ENCODE measurements at places on chromosomes 5 and 9.

- DNase-seq = peak; percentile 55
These were observed 925 bp downstream of the ABHD17B start for GRCh38 chr9:71909887-71910649.

DNA sequence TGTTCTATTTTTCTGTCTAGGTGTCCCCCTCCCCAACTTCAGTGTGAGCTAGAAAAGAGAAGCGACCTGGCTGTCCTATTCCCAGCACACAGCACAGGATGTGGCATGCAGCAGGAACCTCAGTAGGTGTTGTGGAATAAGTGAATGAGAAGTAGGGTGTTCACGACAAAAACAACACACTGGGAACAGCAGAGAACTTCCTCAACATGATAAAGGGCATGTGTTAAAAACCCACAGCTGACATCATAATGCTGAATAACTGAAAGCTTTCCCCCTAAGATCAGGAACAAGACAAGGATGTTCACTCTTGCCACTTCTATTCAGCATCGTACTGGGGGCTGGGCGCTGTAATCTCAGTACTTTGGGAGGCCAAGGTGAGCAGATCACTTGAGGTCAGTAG is 155.6 kb upstream of the ZNF618 start:
- DNase-seq = no peak

DNA sequence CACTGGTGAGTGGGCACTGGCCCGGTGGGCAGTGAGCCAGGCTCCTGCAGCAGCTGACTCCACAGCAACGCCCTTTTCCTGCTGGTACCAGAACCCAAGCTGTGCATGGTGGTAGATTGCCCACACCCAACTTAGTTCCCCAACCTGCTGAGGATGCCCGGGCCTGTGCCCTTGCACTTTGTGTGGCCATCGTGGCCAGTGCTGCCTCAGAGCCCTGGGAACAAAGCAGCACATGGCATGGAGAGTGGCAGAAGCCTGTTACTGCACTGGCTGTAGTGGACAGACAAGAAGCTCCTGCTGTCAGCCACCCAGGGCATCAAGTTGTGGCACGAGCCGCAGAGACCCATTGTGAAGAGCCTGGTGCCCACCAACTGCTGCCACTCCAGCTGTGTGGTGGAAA is 612.9 kb downstream of the DNAH5 start:
- DNase-seq = no peak

- DNase-seq = no peak
These were observed 21.8 kb upstream of the SARDH start for GRCh38 chr9:133759946-133760345.

- DNase-seq = peak; percentile 31
These were observed 1.3 kb upstream of the NFIB start for GRCh38 chr9:14314929-14315874.

GRCh38 chr9:99239341-99240060 is 17.4 kb downstream of the SEC61B start:
- DNase-seq = no peak

GRCh38 chr5:151078490-151079262 is 2.2 kb downstream of the TNIP1 start:
- no peak for DNase-seq

DNA sequence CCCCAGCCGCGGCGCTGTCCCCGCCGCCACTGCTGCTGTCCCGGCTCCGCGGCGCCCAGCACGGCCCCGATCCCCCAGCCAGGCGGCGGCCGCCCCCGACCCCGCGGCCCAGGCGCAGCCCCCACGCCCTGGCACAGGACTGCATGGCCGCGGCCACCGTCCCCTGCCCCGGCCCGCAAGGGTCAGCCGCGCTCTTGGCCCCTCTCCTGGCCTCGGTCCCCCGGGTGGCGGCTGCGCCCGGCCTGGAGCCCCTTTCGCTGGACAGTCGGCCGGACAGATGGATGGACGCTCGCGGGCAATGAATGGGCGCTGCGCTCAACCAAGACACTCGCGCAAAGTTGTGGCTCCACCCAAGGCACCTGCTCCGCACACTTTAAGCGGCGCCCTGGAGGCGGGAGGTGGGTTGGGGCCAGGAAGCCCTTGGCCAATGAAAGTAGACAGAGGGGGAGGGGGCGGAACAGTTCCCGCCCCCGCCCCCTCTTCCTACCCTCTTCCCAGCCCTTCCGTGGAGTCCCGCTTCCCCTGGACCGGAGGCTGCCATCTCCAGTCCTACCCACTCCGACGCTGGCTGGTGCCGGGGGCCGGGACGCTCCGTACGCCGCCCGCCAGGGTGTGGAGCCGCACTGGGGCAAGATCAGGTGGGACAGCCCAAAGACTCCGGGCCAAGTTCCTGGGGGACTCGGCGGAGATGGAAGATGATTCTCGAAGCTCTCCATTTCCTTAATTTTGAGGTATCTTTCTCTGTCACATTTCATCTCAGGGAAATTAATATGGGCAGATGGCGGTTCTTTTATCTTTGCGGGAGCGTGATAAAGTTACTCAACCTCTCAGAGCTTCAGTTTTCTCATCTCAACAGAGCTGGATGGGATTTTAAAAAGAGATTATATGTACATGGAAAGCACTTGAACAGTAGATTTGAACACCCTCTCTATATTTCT is at the start of gene GLDC:
Gene GLDC, minus strand, starts transcription at position 375 of the 938 bp plus-strand sequence. Its CDS starts 230 bp downstream, at position 145.
- DNase-seq = no peak

DNA sequence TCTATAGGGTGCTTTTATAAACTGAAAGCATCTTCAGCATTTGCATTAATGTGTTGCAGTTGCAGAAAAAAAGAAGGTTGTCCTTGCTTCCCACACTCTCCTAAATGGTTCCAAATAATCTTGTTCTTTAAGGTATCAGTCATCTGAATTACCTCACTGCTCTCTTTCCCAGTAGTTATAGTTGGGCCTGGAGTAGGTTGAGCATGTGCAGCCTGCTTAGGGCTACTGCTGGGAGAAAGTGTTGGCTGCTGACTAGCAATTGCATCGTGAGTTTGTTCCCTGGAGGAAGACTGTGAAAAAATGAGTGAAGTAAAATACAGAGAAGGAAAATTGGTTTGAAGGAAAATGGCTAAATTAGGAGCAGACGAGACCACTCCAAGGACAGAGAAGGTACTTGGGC is 74.5 kb downstream of the PRR16 start:
- DNase-seq = no peak
